Activated CD8-positive, alpha-beta memory T cell treated with anti-CD3 and anti-CD28 coated beads, Interleukin-2, amount 50 U/mL, for 4 hours (primary cell): ENCODE measurements at places on chromosomes 7 and 10.

DNA sequence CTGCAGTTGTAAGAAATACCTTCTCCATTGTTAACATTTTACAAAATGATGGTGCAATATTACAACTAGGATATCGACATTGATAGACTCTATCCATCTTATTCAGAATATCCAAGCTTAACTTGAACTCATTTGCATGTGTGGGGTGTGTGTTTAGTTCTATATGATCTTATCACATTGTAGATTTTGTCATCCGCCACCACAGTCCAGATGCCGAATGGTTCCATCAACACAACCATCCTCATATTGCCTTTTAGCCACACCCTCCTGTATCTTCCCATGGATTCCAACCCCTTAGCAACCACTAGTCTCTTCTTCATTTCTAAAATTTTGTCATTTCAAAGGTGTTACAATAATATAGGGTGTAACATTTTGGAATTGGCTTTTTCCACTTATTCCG, 452.9 kb upstream of the AKR1E2 start:
- no peak for DNase-seq

- no peak for DNase-seq
Observed at GRCh38 chr7:129568240-129568639, 43.3 kb upstream of the NRF1 start.

DNA sequence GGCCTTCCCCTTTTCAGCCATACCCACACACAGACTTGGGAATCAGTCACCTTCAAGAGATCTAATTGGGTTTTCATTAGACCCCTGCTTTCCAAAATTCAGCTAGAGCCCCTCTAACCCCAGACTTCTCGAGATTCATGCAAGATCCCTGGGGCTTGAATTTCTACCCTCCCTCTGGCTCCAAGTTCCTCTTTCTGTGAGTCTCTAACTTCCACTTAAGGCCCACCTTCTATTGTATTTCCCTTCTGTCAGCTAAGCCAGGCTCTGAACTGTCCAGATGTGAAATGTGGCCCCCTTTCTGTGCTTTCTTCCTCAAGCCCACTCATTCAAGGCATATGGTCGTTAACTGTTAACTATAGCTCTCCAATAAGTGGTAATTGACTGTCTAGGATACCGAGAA, 132.2 kb downstream of the ZNF365 start:
- no peak for DNase-seq

GRCh38 chr7:37341033-37341630, 107.5 kb downstream of the ELMO1 start:
- no peak for DNase-seq

DNA sequence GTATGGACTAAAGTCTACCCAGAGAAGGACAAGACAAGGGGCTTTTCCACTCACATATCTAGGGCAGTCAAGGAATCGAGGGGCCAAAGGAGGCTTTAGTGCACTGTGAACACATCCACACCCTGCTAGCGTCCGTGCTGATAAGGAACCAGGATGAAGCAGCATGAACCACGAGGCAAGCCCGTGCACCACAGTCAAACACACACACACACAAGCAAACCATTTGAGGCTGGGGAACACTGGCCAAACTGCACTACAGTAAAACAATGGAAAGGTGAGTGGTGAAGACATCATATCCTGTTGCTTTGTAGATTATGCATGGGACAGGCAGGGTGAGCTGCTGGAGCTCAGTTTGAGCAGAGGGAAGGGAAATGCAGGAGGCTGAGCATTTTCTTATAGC, 177.4 kb upstream of the CDCA7L start:
- DNase-seq: no peak

GRCh38 chr10:7317786-7318446, 92.9 kb downstream of the SFMBT2 start:
- DNase-seq: no peak

DNA sequence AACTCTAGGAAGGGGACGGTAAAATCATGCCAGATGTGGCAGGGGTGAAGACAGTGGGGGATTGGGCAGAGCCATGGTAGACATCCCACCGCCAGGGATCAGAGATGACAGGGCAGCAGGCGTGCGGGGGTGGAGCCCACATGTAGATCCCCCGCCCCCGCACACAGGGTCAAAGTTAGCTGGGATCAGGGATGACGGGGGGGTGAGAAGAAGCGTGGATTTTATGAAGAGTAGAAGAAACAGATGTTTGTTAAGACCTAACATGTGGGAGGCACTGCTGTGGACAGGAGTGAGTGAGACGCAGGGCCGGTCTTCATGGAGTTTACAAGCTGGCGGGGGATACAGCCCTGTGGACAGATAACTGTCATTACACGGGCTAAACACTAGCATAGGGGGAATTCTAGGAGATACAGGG, 154.0 kb upstream of the KLF14 start:
- DNase-seq: no peak

DNA sequence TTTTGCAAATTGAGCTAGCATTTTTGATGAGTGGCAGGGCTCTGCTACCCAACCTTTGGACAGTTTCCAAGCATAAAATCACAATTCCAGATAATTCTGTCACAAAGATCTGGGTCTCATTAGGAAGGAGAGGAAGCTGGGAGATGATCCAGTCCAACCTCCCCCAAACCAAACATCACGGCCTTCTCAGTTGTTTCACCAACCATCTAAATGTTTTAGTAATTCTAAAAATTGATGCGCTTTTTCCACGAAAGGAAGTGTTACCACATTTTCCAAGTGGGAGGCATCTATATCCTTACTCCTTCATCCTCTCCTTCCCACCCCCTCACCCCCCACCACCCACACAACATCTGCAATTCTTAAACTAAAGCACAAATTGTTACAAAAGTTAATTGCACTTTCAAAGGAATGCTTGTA, 108.3 kb downstream of the EGFR start:
- no peak for DNase-seq

- no peak for DNase-seq
Observed at GRCh38 chr10:99523251-99523773, 9.4 kb upstream of the NKX2-3 start.

DNA sequence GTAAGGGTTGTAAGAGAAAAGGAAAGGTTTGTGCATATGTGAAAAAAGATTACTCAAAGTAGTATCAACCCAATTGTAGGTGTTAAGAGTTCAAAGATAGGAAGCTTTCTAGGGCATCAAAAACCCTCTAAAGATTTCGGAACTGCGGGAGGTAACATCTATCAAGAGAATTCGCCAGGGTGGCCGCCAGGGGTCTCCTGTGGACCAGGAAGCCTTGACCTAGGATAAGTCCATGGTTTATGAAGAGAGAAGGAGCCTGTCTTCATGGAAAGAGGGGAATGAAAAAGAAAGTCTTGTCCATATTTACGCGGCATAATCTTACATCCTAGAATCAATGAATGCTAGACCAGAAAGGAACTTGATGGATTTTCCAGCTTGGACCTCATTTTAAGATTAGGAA, 140.7 kb upstream of the CALCR start:
- DNase-seq: no peak

DNA sequence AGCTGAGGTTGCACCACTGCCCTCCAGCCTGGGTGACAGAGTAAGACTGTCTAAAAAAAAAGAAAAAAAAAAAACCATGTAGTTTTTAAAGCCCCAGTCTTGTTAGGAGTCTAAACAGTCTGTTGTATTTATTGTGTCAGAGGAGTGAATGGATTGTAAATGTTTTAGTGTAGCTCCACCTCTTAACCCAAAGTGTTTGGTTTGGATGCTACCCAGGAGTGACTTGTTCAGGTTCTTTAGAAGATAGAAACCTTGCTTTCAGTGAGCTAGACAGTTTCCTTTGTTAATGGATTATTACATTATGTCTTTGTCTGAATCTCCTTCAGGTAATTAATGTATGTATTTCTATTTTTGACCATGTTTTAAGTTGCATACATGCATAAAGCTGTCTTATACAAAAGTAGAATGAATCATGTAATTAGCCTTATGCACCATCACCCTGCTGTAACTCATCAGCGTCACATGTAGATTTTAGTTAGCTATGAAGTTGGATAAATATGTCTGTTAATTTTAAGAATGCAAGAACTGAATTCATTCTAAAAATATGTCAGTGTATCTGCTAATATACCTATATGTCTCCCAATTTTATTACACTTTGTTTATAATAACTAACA, 97.7 kb downstream of the TAF3 start:
- DNase-seq: no peak

- no peak for DNase-seq
Observed at GRCh38 chr7:75809396-75809795, 4.2 kb downstream of the CCL24 start.

GRCh38 chr7:28107960-28108359, 72.6 kb downstream of the JAZF1 start:
- DNase-seq: no peak

DNA sequence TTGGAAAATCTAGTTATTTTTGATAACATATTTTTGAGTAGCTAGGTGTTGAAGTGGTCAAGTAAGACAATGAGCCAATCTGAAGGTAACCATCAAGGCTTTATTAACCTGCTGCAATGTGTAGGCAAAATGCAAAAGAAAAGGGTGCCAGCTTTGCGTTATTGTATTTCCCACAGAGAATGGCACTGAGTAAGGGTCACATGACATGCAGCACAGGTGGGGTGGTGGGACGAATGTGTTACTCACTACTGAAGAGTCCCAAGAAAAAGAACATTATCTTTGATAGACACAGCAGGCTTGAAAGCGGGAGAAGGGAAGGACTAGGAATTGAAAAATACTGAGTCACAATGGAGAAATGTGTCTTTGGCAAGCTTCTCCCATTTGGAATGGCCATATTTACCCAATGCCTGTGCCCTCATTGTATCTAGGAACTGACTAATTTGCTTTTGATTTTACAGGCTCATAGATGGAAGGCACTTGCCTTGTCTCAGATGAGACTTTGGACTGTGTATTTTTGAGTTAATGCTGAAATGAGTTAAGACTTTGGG, 898.6 kb upstream of the POT1 start:
- no peak for DNase-seq

DNA sequence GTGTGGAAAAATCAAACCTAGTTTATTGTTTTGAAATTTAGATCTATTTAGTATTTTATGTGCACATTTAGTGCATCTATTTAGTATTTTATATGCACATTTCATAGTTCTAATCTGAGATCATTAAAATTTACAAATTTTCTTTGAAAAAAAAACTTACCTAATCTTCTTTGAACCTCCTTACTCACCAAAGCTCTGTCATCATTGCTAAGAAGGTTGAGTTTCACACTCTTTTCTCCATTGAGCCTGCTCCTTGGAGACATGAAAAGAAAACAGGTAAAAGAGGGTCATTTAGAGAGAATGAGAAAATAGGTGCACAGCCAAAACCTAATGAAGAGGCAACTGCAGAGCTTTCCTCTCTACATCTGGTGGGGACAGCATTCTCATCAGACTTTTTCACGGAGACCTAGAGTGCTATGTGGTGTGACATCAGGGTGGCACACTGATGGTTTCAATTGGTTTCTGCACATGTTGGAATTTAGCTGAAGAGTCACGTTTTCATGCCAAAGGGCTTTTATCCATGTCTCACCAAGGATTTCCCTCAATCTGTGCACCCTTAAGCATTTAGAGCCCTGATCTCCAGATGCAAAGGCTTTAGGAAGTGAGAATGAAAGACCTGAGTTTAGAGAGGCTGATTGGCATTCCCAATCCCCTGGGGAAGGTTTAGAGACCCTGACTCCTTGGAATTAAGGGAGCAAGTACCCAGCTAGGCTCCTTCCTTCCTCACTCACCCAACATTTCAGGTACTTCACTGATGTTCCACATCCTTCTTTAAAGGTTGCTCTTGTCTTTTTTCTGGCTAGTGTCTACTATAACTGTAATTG, 89.2 kb upstream of the CAPZA2 start:
- no peak for DNase-seq

DNA sequence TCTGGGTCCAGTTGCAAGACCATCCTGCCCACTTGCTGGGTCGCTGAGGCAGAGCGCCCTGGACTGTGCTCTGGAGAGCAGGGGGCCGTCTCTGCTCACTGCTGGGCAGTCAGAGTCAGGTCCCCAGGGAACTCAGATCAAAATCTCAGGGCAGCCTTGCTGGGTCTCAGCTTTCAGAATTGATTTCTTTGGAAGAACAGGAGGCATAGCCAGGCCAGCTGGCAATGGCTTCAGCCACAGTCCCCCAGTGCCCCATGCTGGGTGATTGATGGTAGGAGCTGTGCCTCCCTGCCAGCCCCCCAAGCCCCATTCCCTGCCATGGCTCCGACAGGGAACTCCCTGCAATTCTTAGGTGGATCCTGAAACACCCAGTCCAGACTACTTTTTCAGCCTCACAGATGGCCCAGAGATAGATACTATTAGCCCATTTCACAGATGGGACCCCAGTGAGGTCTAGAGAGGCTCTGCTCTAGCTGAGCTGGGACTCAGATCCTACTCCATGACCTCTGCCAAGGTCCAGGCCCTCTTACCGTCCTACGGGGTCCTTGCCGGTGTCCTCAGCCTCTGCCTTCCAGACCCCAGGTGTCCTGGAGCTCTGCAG, 467 bp downstream of the MMRN2 start:
- DNase-seq: no peak

DNA sequence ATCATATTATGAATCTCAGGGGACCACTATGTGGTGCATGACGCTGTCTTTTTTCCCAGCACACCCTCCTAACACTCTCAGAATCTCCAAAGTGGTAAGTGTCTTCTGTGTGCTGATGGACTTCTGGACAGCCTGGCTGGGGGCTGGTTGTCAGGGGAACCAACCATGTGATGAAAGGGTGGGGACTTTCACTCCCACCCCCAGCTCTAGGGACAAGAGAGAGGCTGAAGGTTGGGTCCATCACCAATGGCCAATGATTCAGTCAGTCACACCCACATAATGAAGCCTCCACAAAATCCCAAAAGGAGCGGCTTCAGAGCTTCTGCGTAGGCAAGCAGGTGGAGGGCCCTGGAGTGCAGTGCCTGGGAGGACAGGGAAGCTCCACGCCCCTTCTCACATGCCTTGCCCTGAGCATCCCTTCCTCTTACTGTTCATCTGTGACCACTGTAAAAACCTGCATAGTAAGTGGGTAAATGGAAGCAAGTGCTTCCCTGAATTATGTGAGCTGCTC, 44.6 kb downstream of the RASGEF1A start:
- DNase-seq: peak; percentile 4

DNA sequence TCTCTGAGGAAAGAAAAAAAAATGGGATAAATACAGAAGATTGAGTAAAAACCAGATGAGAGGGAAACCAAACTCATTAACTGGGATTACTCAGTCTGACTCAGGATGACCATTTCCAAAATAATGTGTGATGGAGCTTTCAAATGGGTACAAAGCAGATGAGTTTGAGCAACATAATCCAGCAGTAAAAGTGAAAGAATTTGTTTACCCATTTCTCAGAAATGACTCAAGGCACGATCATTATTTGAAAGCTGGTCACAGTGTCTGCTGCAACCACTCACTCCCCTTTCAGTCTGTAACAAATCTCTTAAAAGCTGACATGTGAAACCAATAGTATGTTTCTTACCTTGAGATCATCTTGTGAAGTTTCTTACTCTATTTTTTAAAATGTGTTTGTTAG, 104.7 kb upstream of the KLF14 start:
- DNase-seq: no peak

GRCh38 chr10:72509206-72509799, 116.6 kb downstream of the MICU1 start:
- DNase-seq: no peak

- DNase-seq: no peak
Observed at GRCh38 chr10:131703541-131703940, 197.3 kb upstream of the PPP2R2D start.

GRCh38 chr7:88429382-88429781, 122.7 kb upstream of the STEAP4 start:
- DNase-seq: no peak
